ENCODE measurements at places on chromosomes 5 and 9.

DNA sequence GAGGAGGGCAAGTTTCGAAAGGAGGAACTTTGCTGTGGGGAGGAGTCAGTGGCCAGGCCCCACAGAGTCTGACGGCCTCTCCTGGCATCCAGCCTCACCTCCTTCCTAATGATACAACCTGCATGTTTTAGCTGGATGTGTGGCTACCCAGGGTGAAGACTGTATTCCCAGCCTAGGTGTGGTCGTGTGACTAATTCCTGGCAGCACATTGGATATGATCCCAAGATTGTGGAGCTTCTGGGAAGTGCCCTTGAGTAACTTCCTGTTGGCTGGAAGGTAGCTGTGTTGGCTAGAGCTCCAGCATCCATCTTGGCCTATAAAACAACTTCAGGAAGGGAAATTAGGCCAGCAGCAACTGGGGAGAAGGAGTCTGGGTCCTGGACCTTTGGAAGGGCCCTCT, 19.0 kb upstream of the LPCAT1 start:
- DNase-seq, result no peak

DNA sequence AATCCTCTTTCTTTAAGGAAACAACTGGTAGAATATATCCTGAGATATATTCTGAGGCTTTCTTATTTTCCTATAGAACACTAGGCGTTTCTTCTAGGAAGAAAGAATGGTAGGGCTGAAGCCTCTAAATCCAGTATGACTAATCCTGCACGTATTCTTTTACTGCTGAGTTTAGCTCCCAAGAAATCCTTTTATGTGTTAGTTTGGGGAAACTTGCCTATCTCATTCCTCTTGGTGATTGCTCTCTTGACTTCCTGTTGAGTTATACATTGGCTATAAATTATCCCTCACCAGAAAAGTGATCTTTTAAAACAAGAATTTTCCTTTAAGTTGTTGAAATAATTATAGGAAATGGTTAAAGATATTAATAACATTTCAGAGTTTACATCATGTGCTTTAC, 422.9 kb downstream of the TMEM161B start:
- no peak for DNase-seq

DNA sequence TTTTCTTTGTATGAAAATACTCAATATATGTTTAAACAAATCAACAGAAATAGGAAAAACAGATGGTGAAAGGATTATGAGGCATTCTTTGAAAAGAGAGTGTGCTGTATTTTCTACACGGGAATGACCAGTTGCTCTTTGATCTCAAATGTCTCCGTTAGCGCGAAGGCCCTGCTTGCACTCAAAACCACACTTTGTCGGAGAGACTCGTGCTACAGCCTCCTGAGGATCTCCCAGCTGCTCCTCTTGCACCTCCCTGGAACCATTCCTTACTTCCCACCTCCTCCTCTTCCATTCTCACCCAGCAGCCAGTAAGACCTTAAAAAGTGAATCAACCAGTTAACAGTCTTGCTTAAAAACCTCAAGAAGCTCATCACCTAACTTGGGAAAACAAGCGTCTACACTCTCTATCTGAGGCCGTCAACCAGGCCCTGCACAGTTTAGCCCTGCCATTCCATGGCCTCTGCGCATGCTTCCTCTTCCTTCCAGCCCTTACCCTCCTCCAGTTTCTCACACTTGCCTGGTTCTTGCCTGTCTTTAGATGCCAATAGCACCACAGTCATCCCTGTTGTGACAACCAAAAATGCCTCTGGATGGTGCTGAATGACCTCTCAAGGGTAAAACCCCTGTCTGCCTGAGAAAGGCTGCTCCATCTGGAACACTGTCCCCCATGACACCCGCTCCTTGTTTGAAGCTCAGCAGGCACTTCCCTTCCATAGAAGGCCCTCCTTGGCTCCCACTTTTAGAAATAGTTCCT, 594.7 kb upstream of the WWC1 start:
- DNase-seq, result no peak

GRCh38 chr5:58462154-58462553, 2.3 kb upstream of the PLK2 start:
- DNase-seq, result no peak

GRCh38 chr5:118076490-118076889, 911.9 kb downstream of the DTWD2 start:
- no peak for DNase-seq

Data from NCI-H82 (cell line).